ENCODE measurements at places on chromosomes 3 and 15.
A peak's percentile ranks its signal among the peaks of the same experiment; 100 is the strongest.

DNA sequence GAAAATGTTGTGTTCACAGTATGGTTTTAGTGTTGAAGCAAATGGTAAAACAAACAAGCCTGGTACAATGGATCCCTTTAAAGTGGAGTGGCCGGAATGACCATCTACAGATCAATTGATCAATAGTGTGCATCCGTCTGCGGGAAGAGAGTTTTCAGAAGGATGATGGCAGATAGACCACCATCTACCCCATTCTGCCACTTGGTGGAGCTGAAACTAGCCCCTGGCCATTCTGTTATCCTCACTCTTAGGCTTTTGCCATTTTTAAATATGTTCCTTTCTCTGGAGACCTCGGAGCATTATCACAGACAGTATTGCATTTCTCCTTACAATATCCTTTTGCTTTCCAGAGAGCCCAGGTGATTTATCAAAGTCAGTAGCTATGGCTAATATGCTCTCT lies 258.9 kb upstream of the CFAP20DC start:
- DNase-seq: no peak

DNA sequence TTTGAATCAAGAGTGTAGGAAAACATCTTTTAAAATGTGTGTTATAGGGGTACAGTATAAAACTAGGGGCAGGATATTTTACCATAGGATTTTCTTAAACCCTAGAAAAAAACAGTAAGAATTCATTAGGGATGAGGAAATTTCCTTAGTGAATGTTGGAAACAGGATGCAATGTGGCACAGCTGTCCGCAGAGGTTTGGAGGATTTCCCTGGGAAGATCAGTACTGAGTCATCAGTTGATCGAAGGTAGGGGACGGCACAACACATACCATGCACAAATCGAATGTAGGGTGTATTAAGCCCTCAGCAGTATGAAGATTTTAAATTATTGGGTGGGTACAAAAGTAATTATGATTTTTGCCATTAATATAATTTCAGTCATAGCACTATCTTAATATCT lies 49.9 kb downstream of the FNDC3B start:
- no peak for DNase-seq

- no peak for DNase-seq
Observed at GRCh38 chr3:14767245-14768051, 51.3 kb upstream of the FGD5 start.

- DNase-seq: no peak
Observed at GRCh38 chr3:42711491-42712343, 9.1 kb upstream of the HHATL start.

GRCh38 chr3:74651292-74651691 lies 36.8 kb upstream of the CNTN3 start:
- no peak for DNase-seq

- no peak for DNase-seq
Observed at GRCh38 chr15:49223536-49224274, 53.7 kb downstream of the GALK2 start.

DNA sequence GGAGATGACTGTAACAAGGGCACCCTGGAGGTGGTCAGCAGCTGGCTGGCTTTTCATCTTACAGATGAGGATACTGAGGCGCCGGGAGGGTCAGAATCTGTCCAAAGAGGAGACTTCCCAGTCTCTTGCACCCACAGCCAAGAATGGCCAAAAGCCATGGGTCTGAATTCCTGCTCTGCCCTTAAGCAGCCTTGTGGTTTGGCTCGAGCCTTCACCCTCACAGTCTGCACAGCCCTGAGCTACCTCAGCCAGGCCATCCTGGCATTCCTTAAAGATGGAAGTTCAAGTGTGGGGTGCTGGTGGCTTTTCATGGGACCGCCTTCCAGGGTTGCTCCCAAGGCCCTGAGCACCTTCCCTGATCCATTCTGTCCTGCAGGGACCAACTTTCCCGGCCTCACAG lies 59.2 kb downstream of the CACNA2D2 start:
- no peak for DNase-seq

GRCh38 chr3:71499227-71499876 lies 84.2 kb downstream of the FOXP1 start:
- DNase-seq: no peak

DNA sequence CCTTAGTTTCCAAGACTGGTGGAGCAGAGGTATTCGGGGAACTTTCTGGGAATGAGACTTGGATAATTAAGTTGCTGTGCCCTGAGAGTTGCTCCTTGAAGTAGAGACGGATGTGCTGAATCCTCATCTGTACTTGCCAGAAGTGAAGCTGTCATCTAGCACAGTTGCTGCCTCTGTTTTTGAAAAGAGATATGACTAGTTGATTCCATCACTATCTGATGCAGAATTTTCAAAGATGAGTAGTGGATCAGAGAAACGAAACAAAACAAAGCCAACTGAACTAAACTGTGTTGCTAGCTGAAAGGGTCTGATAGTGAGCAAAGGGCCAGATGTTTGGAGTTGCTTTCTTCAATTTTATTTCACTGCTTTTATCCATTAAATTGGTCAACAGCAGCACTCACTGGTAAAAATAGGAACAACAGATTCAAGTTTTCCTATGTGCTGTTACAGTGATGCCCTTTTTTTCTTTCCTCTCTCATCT lies 52.7 kb downstream of the MITF start:
- no peak for DNase-seq

GRCh38 chr3:177350121-177350520 lies 152.8 kb upstream of the TBL1XR1 start:
- no peak for DNase-seq

DNA sequence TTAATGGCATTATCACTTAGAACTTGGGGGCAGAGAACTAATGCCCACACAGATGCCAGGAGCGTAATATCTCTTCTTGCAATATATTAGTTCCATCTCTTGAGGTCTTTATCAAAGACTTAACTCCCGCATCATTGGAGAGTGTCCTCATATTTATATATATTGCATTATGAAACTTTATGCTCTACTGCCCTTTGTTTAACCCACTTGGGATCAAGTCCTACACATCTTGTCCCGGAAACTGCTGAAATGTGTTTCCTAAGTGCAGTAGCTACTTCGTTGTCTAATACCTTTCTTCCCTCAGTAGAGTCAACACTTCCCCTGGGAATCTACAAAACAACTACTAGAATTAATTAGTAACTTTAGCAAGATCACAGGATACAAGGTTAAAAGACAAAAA lies 1029.2 kb downstream of the OTOL1 start:
- DNase-seq: no peak

DNA sequence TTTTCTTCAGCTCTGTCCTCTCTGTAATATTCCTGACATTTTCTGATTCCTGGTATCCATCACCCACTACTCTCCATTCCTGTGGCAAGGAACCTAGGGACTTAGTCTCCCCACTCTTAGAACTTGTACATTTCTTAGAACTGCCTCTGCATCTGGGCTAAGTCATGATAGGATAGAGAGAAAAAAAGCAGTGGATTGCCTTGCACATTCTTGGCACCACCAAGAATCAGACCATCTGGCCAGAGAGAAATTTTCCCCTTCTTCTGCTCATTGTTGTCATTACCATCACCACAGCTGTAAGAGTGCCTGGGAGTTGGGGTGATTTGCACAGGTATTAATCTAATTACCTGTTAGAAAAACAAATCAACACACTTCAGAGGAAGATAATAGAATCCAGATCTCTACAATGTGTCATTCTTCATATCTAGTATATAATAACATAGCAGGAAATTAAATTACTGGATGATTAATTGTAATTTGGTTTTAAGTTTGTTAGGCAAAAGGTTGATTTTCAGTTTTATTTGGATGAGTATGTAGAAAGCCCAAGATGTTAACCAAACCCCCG lies 264.8 kb upstream of the ZPLD1 start:
- DNase-seq: no peak

DNA sequence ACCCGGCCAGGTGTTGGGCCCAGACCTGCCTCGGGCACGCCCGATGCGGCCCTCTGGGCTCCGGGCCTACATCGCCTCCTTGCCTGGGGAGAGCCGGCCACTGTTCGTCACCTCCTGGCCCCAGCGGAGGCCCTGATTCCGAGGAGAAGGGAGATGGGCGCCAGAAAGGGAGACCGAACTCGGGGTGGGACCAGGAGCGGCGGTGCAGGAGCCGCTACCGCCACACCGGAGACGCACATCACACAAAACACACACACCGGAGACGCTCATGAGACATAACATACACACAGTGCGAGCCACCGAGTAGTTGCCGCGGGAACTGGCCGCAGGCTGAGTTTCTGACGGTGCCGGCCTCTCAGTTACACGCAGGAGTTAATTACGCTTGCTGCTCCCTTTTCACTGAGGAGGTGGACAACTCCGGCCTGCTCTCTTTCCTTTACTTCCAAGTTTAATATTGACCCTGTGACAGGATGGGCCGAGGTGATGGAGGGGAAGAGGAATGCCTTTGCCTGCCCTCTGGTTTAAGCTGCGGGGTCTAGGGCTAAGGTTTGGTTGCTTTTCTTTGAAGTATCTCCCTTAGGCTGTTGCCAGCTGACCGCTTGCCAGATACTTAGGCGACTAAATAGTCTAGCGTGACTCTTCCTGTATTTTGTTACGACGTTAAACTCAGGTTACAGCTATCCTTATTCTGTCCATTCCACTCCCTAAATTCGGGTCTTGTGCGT lies 570 bp downstream of the PCNP start:
- DNase-seq: peak; percentile 43

- no peak for DNase-seq
Observed at GRCh38 chr15:29135309-29135657, 134.3 kb downstream of the NSMCE3 start.

DNA sequence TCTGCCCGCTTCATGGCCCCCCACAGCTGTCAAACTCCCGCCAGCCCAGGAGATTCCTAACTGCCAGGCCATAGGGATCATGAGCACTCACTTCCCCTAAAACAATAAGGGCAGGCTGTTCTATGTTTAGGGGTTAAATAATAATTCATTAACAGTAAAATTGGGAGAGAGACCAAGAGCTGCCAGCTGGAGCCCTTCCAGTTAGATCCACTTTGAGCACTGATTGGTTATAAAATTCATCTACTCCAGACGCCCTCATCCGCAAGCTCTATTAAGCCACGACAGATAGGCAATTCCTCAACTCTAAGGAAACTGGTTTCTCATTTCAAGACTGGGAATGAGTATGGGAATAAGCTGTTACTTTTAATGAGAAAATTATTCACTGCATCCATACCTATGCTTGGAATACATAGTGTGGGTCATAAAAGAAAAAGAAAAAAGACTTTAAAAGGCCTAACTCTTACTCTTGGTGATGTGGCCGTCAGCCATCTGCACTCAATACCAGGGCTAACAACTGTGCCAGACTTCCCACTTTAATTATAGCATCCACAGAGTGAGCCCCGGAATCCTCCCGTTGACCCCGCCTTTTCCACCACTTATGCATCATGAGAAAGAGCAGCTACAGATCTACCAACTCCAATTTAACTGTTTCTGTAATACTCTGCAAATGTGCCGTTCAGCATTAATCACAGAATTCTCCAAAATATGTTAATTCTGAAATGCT lies 44.5 kb downstream of the IL17RD start:
- no peak for DNase-seq

- no peak for DNase-seq
Observed at GRCh38 chr3:154900816-154901215, 179.3 kb upstream of the MME start.

DNA sequence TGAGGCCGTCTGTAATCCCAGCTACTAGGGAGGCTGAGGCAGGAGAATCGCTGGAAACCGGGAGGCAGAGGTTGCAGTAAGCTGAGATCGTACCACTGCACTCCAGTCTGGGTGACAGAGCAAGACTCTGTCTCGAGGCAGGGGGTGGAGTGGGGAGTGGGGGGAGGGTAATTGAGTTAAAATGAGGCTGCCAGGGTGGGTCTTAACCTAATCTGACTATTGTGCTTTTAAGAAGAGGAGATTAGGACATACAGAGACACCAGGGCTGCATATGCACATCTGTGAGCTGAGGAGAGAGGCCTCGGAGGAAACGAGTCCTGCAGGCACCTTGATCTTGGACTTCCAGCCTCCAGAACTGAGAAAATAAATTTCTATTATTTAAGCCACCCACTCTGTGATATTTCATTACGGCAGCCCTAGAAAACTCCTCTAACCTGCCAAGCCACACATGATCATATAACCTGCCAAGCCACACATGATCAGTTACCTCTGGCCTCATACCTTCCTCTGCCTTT lies 197.0 kb downstream of the THSD4 start:
- no peak for DNase-seq

DNA sequence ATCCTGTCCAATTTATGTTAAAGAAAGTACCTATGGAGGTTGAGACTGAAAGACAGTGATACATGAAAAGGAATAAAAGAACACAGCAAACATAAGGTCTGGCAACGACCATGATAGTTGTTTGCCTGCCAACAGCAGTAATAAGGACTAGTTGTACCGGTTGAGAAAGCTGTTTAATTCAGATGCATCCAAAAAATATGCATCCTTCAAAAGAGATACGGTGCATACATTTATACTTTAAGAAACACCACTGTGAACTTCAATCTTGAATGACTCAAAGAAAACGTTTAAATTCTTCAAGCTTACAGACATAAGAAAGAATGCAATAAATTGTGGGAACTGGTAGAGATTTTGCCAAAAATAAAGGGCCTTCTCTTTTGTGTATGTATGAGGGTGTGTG lies 492.1 kb downstream of the NLGN1 start:
- DNase-seq: no peak

GRCh38 chr15:47959617-47960413 lies 161.0 kb upstream of the SLC24A5 start:
- DNase-seq: no peak

DNA sequence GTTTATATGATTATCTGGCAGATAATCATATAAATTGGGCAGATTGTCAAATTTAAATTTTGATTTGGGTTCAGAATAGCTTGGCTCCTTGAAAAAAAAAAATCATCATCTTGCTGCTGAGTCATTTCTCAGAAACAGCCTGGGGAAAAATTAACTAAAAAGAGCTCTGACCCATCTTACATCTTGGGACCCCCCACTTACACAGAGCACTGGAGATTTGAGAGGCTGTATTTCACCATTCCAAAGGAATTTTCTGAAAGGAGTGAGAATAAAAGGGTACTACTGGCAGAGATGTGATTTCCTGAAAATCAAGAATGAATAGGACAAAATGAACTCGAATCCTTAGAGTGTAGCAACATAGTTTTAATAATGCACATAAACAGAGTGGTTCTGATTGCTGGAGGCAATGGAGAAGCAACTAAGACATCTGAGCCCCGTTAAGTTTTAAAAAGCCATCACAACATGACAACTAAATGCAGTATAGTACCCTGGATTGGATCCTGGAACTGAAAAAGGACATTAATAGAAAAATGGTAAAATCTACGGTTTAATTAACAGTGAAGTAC lies 97.5 kb downstream of the RFTN1 start:
- DNase-seq: no peak
